Regular cardiac myocyte (primary cell): ENCODE measurements at places on chromosomes 5 and 9. TPM values are rescaled to one million over a fixed set of nuclear protein-coding genes. Genes with fewer than 3 reads are reported as not detected.

ABO gene
- total RNA-seq: not detected in 2 replicates

IL13 gene
- total RNA-seq: not detected in 2 replicates

GGTA1 gene
- total RNA-seq: not detected in 2 replicates

PAPPA gene
- total RNA-seq: 143 and 435 TPM in 2 replicates

PCDHB8 gene
- total RNA-seq: under 0.01 and 1.4 TPM in 2 replicates
